Stimulated activated CD4-positive, alpha-beta T cell treated with anti-CD3 and anti-CD28 coated beads, Interleukin-2, amount 100 ng/mL, for 4 hours (primary cell): ENCODE measurements at places on chromosomes 3 and 15.

- DNase-seq: no peak
Measured at GRCh38 chr15:35567392-35567791, 21.4 kb upstream of the DPH6 start.

DNA sequence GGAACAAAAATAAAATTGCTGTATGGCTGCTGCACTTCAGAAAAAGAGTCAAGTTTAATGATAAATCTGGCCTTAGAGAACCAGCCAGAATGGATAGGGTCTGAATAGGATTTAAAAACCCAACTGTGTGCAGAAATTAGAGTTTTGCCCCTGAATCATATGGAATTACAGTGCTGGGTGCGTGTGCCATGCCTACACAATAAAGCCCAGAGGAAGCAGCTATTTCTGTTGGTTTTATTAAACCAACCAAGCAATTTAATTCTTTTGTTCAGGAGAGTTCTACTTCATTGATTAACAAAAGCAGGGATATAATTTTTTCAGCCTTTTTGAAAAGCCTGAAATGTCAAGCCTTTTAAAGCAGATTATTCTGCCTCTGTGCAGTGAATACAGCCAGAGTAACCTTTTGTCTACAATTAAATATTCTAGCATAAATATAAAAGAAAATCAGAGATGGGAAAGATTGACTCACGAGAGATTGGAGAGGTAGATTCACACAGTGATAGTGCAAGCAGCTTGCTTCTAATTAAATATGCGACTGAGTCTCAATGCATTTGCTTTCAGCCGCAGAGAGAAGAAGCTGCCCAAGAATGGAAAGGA, 66.7 kb upstream of the DNAJC19 start:
- no peak for DNase-seq

- DNase-seq: no peak
Measured at GRCh38 chr3:177615015-177615414, 417.7 kb upstream of the TBL1XR1 start.

- DNase-seq: no peak
Measured at GRCh38 chr3:107265526-107265925, 111.7 kb upstream of the CCDC54 start.

DNA sequence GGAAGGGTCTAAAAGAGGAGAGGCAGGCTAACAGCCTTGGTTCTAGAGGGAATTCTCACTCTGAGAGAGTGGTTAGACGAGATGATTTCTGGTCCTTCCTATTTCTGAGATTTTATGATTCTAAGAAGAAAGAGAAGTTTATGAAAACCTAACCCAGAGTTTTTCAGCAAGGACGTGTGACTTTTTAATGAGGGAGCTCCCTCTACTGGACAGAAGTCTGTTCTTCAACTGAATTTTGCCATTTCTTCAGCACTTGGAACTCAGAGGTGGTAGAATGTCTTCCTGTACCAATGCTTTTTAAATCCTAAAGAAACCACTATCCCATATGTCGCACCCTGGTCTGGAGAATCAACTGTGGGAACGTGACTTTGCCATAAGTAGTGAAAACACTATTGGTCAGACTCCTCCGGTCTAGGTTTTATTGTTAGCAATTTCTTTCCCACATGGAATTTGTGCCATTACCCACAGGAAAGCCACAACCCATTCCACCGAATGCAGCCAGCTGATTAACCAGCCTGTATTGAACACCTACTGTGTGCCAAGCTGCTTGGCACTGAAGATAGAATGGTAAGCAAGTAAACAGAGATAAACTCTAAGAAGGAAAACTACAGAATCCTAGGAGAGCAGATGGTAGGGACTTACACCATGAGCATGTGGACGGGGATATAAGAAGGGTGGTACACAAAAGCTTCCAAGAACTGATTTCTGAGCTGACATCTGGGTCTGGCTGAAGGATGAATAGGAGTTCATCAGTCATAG, 199.5 kb upstream of the LMCD1 start:
- DNase-seq: no peak

- DNase-seq: no peak
Measured at GRCh38 chr3:41199866-41200668, 762 bp downstream of the CTNNB1 start.

- DNase-seq: no peak
Measured at GRCh38 chr3:60064210-60065178, 1014.7 kb upstream of the CFAP20DC start.

DNA sequence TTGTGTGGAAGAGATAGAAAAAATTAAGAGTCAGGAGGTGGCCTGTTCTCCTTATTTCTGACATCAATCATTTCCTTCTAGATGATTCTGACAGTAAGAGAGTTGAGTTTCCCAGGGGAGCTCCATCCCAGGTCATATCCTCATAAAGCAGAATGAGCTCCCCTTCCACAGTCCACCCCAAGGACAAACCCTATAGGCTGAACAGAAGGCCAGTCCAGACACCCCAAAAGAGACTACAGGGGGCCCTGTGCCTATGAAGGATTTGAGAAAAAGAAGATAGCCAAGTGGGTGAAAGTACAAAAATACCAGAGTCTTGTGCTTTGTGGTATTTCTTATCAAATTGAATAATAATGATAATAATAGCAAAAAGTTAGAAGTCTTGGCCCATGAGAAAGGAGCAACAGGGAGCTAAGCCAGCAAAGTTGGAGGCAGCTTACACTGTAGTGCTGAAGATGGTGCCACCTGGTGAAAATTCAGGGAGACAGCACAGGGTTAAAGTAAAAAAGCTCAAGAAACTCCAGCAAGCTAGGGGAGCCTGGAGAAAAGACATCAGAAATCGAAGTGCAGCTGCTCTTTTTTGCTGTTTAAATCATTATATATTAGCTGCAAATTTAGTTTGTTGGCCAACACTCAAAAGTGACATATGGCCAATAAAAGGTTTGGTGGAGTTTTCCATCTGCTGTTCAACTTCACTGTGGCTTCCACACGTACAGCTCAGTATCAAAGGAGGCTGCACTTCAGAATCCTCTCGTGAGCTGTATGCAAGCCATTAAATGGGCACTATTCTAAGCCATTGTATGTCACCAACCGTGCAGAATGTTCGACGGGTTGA, 35.8 kb upstream of the SLC24A5 start:
- no peak for DNase-seq

DNA sequence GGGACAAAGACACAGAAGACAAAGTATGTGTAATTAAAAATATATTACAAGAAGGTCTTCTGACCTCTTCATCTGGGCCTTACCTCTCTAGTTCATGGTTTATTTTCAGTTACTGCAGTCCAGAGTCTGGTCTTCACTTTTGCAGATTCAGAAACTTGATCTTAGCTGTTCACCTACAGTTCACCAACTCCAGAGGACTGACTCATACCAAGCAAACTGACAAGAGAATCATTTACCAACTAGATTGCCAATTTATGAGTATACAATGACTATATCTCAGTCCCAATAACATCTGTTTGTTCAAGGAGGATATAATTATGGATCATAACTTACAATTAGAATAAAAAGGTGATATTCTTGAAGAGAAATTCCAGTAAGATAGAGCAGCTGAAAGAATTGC, 9.0 kb downstream of the P2RY1 start:
- no peak for DNase-seq

DNA sequence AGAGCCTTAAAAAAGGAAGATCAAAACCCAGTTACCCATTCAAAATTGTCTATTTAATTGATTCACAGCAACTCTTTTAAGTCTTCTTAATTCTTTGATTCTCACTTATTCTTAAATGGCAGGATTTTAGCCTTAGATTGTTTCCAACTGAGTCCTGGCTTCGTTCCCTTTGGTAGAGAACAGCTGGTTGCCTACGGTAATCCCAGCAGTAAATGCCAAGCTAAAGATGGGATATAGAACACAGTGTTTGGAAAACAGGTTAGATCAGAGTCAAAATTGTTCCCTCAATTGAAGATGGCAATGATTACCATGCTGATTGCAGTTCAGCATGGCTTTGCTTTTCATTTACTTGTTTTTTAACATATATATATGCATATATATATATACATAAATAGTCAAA, 300.9 kb downstream of the PYDC2 start:
- no peak for DNase-seq

GRCh38 chr3:192901435-192901834, 16.2 kb downstream of the MB21D2 start:
- no peak for DNase-seq

DNA sequence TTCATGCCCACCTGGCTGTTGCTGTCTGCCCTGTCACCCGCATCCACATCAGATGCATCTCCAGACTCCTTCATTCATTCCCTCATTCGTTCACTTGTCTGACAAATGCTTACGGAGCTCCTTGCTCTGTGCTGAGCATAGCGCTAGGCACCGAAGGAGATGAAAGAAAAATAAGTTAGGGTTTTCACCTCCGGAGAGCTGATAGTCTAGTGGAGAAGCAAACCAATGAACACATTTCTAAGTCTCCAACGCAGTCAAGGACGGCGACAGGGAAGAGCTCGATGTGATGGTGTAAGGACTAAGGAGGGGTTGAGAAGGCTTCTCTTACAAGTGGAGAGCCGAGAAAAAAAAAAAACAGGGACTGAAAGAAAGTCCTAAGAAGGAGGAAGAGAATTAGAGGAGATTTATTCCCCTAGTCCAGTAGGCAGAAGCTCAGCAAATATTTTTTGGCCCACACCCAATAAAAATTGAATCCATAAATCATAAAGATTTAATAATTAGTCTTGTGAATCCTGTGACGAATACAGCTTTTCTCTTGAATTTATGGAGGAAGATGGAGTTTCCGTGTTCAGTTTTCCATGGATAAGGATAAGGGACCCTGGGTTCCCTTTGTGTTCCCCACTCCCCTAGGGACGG, 127.2 kb upstream of the DLG1 start:
- DNase-seq: no peak

- DNase-seq: no peak
Measured at GRCh38 chr3:24227635-24228034, 267.0 kb downstream of the THRB start.

DNA sequence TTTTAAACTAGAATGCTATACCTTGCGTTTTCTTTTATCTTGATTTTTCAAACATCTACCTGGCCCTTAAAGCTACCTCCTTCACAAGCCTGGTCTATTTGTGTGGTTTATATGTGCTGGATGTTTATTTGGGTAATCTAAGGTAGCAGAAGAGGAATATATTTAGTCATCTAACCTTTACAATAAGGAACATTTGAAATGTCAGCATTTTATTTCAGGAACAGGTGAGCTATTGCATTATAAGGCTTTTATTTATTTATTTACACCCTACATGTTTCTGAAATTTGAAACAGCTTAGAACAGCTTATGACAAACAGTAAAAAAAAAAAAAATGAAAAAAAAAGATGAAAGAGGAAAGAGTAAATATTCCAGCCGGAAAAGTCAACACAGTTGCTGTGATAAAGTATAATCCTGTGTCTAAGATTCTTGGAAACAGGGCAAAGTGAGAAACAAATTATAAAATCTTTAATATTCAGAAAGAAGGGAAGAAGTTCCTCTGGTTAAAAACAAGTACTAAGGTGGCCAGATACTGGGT, 19.5 kb downstream of the HHLA2 start:
- no peak for DNase-seq

DNA sequence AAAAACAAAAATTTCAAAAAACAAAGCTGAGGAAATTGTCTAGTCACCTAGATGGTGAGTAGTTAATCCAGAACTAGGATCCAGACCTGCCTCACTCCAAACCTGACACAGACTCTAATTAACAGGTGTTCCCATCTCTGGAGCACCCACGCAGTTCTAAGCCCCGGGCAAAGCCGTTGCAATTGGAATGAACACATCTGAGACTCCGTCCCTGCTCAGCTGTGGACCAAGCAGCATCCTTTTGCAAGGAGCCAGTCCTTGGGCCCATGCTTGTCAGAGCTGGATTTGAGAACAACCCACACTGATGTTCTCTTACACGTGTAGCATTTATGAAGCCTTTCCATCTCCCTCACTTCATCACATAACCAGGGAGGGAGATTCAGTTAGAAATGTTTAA, 54.8 kb downstream of the LMCD1 start:
- DNase-seq: no peak

- DNase-seq: no peak
Measured at GRCh38 chr15:61517776-61518175, 288.7 kb upstream of the RORA start.

- DNase-seq: no peak
Measured at GRCh38 chr3:154718053-154718452, 288.1 kb upstream of the GPR149 start.

DNA sequence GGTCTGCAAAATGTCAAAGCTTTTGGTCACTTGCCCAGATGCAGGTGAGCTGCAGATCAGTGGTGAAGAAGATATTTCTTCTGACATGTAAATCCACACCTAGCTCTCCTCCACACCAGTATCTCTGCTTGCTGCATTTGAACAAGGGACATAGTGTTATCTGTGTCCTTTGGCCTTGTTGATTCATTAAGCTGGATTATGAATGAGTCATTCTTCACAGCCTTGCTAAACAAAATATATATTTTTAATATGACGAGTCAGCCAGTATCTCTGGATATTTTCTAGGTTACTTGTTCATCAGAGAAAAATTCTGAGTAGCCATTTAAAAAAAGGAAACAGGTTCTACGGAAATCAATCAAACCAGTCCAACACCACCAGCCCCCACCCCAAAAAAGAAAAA, 190.6 kb upstream of the ADAMTS9 start:
- no peak for DNase-seq

DNA sequence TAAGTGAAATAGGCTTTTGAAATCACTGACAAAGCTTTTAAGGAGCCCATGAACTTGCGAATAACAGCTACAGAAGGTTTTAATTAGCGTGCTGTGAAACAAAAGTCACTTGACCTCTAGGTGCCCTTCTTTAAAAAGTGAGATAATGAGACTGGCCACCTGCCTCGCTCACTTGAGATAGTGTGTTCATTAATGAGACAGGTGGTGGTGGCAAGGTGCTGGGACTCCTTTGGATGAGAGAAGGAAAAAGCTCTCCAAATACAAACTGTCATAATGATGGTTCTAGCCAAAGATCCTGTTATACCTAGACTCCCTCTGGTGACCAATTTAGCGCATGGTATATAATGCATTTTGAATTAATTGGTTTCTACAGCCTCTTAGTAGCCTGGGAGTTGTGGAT, 22.7 kb upstream of the IREB2 start:
- DNase-seq: no peak

DNA sequence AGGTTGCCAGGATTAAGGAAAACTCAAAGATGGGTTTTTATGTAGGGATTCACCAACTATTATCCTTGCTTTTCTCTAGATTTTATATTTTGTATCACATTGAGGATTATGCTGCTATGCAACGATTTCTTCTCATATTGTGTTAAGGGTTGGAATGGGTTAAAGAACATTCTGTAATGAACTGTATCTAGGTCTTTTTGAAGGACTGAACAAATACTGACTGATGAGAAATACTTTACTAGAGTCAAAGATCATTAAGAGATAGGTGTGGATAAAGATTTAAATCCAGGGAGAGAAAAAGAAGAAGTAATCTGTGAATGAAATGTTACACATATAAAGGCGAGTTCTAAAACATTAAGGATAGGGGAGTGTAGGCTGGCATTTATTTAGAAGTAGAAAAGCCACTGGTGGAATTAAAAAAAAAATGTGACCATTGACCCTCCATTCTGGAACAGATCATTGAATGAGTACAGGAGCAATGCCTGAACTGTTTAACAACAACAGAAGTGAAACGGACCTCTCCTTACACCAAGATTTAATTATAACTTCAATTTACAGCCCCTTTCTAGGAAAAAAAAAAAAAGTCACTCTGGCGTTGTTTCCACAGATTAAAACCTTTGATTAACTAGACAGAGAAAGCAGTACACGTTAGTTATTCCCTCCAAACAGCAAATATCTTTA, 39.2 kb downstream of the PROS1 start:
- no peak for DNase-seq

GRCh38 chr3:72041511-72041910, 256.6 kb upstream of the PROK2 start:
- DNase-seq: no peak
